Fibroblast of gingiva (primary cell): ENCODE measurements at places on chromosomes 4 and X.
A peak's percentile ranks its signal among the peaks of the same experiment; 100 is the strongest.

GRCh38 chrX:51860679-51861078 is 32.7 kb upstream of the MAGED1 start:
- no peak for DNase-seq

- DNase-seq = no peak
Measured at GRCh38 chrX:40303256-40304077, 205.7 kb upstream of the BCOR start.

DNA sequence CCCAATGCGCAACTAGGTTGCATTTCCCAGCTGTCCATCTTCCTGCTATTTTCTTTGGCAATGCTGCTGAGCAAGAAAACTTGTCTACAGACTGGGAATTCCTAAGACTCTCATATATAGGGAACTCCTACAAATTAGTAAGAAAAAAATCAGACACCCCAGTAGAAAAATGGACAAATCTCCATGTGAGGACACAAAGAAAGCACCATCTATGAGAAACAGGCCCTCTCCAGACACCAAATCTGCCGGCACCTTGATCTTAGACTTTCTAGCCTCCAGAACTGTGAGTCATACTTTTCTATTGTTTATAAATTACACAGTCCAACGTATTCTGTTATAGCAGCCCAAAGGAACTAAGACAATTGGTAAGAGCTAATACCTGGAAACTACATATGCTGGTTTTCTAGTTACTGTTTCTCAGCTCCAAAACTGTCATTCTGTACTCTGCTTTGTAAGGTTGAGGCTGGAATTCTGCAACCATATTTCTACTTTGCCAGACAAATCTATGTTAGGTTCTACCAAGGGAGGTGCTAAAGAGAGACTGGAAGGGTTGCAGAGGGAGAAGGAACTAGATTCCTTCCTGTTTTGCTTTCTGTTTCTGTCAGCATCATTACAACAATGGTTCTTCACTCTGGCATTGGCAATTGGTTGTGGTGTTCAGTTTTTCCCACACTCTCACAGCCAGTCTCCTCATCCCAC is 35.7 kb upstream of the FAM241A start:
- no peak for DNase-seq

DNA sequence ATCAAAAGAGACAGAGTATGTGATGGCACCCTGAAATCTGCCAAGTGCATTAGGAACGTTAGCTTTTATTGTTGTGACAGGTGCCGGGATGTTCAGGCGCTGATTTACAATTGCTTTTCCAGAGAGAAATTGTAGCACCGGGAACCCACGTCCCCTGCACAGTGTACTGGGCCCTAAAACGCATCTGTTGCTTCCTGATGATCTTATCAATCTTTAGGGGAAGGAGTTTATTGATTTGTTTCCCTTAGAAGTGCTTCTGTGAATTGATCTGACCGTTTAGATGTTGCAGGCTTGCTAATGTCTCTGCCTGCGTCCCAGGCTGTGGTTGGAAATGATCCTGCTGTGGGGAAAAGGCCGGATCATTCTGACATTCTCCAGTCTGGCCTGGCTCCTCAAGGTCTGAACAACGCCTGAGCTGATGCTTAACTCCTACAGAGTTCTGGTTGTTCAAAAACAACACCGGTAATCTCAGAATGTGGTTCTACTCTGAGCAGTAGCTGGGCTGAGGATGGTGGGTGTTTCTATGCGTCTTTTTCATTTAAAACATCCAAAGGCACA is 16.9 kb downstream of the PHOX2B start:
- no peak for DNase-seq

DNA sequence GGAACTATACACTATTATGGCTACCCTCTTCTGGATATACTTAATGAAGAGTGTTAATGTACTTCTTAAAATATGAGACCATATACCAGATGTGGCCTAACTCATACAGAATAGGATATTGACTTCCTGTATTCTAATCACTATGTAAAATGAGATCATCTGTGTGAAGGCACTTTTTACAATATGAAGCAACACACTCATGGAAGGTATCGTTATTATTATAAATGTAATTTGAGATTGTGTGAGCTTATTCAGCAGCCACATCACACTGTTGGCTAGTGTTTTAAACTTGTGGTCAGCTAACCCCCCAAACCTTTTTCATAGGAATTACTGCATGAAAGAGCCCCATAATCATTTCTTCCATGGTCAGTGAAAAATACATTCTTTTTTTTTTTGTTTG is 281.8 kb upstream of the TEX13A start:
- DNase-seq = no peak

- DNase-seq = peak; percentile 67
Measured at GRCh38 chrX:129996120-129996519, 13.7 kb downstream of the BCORL1 start.

- DNase-seq = no peak
Measured at GRCh38 chr4:35644591-35644990, 599.7 kb downstream of the ARAP2 start.

DNA sequence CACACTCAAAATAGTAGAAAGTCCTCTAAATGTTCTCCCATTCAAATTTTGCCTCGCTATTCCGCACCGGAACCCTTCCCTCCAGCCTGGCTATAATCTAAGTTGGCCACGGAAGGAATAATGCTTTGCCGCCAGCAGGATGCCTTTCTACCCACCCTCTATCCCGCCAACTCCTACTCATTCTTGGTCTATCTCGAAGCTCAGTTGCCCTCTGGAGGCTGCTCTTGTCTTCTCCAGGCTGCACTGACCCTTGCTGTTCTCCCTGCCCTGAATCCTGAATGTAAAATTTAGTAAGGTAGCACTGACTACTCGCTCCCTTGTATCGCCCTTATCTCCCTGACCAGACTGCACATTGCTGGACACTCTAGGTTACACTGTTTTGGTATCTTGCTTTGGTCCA is 212.4 kb downstream of the MGST2 start:
- DNase-seq = no peak

- no peak for DNase-seq
Measured at GRCh38 chrX:2526390-2526789, 25.6 kb upstream of the DHRSX start.

DNA sequence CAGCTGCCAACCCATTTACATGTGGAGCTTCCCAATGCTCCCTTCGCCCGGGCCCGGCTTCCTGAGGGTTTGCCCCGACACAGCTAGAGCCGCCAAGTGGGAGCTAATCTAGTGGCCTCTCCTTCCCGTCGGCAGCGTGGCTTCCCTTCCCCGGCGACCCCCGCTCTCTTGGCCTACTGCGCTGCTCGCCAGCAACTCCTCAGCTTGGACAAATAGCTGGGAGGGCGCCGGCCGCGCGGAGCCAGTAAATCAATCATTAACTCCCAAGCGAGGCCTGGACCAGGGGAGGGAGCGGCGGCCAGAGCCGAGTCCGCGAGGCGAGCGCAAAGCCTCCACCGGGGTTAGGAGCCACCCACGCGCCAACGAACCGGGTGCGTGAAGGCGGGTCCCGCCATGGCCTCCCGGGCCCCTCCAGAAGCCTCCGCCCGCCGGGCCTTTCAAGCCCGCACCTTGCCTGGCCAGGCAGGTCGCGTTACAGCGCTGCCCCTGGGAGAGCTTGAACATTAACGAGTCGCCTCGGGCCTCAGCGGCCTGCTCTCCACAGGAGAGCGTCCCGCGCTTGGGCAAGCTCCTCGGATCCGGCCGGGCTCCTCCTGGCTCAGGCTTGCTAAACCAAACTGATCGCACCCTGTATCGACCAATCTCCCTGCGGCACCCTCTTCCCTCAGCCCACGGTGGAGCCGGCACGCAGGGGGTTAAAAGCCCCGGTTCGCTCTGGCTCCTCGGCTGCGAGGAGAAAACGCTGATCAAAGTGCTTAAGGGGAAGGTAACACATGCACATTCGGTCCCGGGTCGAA is 10.6 kb upstream of the BCOR start:
- DNase-seq = no peak

- DNase-seq = no peak
Measured at GRCh38 chr4:18636001-18636585, 614.5 kb upstream of the LCORL start.

- no peak for DNase-seq
Measured at GRCh38 chr4:89957046-89957926, 62.6 kb downstream of the MMRN1 start.

DNA sequence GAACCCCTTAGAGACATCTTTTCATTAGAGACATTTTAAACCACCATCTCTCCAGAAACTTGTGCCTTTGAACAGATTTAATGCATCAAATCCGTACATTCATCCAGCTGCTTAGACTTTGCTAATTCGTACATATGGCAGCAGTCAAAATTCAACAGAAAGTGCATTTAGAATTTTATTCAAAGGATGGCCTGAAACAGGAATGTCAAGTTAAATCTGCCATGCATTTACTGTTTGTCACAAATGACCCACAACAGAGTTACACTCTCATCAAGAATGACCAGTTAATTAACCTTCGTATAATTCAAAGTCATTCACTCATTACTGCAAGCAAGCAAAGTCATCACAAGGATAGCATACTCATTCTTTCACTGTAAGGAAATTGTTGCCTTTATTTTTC is 284.3 kb downstream of the SLC7A11 start:
- DNase-seq = no peak

- DNase-seq = no peak
Measured at GRCh38 chr4:8761167-8761823, 110.3 kb downstream of the HMX1 start.

GRCh38 chr4:78168029-78168428 is 110.9 kb downstream of the FRAS1 start:
- no peak for DNase-seq

DNA sequence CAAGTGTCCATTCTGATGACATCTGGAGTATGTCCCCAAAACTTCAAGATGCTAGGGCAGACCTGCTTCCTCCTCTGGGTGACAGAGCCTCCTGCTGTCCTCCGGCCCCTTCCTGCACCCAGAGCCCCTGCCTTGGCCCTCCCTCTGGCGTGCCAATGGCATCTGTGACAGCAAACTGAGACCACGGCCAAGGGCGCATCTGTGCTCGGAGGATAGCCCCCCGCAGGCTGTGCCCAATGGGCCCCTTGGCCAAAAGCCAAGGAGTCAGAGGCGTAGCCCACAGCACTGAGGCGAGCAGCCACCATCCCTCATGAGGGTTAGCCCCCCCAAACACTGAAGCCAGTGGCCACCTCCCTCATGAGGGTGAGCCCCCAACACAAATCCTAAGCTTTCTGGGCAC is 7.9 kb downstream of the LRPAP1 start:
- no peak for DNase-seq

GRCh38 chr4:56215901-56216300 is 171.4 kb downstream of the AASDH start:
- DNase-seq = no peak

- DNase-seq = no peak
Measured at GRCh38 chr4:8010618-8011017, 71.0 kb upstream of the AFAP1 start.

- peak; percentile 19 for DNase-seq
Measured at GRCh38 chr4:81359207-81359606, 112.5 kb downstream of the RASGEF1B start.

- DNase-seq = peak; percentile 62
Measured at GRCh38 chr4:27010334-27010940, 149.8 kb downstream of the STIM2 start.

DNA sequence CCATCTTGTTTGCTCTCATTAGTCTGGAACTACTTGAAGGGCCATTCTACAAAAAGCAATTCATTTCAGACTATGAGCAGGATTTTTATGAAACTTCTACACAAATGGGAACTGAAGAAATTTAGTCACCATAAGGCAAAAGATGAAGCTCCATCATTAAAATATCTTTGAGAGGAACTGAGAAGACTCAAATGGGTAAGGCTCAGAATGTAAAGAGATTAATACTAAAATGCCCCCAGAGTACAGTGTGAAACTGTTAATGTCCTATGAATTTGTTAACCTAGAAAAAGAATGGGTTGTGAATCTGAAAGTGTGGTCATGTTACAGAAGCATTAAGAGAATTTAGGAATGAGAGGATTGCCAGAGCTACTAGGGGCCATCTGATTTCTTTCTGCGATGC is 77.9 kb upstream of the SLC7A11 start:
- no peak for DNase-seq

DNA sequence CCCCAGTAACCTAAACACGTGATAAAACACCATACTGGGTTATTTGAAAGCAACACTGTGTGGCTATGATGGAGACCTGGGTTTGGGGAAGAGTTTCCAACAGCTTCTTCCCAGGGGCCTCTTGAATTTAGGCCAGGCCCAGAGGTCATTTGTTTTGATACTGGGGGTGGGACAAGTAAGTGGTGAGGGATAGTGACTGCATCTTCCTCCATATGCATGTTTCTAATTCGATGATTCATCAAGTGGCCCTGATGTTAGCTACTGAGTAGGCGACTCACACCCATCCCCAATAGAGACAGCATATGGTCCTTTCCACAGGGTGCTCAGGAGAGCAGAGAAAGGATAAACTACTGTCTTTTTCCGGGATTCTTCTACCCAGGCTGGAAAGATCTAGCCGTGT is 2.7 kb downstream of the NDP start:
- no peak for DNase-seq

GRCh38 chr4:62275470-62275869 is 1075.3 kb downstream of the ADGRL3 start:
- DNase-seq = no peak

DNA sequence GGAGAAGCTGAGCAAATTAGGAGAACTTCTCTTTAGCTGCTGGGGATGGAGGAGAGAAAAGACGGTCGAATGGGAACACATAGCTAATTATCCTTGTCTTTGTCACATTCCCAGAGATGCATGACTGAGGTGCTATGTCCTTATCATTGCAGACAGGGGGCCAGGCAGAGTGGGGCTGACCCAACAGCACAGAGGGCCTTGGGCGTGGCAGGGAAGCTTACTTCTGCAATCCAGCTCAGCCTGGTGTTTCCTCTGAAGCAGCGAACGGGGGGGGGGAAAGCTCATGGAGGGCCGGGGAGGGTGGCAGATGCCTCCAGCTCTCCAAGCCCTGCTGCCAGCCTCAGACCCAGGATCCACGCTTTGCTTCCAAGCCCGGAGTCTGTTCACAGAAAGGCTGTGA is 50.8 kb upstream of the HOPX start:
- DNase-seq = no peak

DNA sequence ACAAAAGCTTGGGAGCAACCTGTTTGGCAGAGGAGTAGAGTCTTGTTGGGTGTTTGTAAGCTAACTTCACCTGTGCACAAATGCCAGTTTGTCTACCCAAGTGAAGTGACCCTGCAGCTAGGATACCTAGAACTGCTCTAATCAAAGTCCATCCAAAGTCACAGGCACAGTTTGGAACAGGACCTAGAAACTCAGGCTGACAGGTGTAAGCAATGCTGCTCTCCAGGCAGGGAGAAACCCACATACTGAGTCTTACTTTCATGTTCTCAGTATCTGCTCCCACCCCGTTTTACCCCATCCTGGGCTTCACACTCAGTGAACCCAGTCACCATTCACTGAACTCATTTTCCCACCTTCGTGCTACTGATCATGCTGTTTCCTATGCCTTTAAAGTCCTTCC is 40.3 kb downstream of the MAML3 start:
- no peak for DNase-seq

GRCh38 chr4:170446782-170447181 is 357.0 kb upstream of the AADAT start:
- no peak for DNase-seq

DNA sequence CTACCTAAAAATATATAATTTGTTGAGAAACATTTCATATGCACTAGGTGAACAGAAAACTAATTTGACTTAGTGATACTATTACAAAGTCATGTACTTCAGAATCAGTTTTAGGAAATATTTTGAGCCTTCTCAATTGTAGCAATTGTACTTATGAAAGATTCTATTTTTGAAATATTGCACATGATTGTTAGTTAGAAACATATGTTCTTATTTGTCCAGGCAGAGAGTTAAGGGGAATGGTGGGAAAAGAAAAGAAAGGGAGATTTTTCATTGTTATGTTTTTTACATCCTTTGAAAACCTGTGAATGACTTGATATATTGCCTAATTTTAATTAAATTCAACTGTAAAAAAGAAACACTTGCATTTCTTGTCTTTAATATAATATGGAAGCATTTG is 66.0 kb downstream of the GLRB start:
- DNase-seq = peak; percentile 38

GRCh38 chr4:132344924-132345828 is 803.9 kb upstream of the PCDH10 start:
- no peak for DNase-seq
